Mesangial cell (primary cell): ENCODE measurements at places on chromosomes 1 and 21. TPM values are rescaled to one million over a fixed set of nuclear protein-coding genes. Genes with fewer than 3 reads are reported as not detected.

Gene CD1D
- total RNA-seq, result 0.49 and 1.3 TPM in 2 replicates

Gene GSTM5
- 1.8 TPM in 1 of 2 replicates, not detected in the other for total RNA-seq

Gene RAB7B
- 0.33 and 1.6 TPM in 2 replicates for total RNA-seq

Gene FMO1
- total RNA-seq, result not detected in 2 replicates

Gene CNR2
- not detected in 2 replicates for total RNA-seq

Gene CTSK
- total RNA-seq, result 2.0 and 8.2 TPM in 2 replicates

Gene HSPB7
- 0.13 TPM in 1 of 2 replicates, not detected in the other for total RNA-seq

Gene IL19
- not detected in 2 replicates for total RNA-seq

Gene GLIS1
- 6.7 and 12.5 TPM in 2 replicates for total RNA-seq

Gene AMY2B
- total RNA-seq, result 0.33 and 1.9 TPM in 2 replicates

Gene HIVEP3
- 4.9 and 8.5 TPM in 2 replicates for total RNA-seq

Gene OR2L8
- total RNA-seq, result not detected in 2 replicates

Gene TOR1AIP1
- 31.8 and 35.0 TPM in 2 replicates for total RNA-seq

Gene UBL4B
- not detected in 2 replicates for total RNA-seq

Gene CFAP141
- total RNA-seq, result not detected in 2 replicates

Gene PLXNA2
- 2.8 and 5.9 TPM in 2 replicates for total RNA-seq

Gene SLAMF8
- total RNA-seq, result not detected in 2 replicates

Gene NSL1
- 38.5 and 68.3 TPM in 2 replicates for total RNA-seq

Gene MYBPH
- not detected in 2 replicates for total RNA-seq

Gene MXRA8
- 154 and 651 TPM in 2 replicates for total RNA-seq

Gene PTPN14
- total RNA-seq, result 68.6 and 84.6 TPM in 2 replicates

Gene MAEL
- total RNA-seq, result 0.13 and 0.49 TPM in 2 replicates

Gene AMY1C
- total RNA-seq, result not detected in 2 replicates

Gene ST6GALNAC5
- total RNA-seq, result 1.5 and 5.6 TPM in 2 replicates

Gene TGFB2
- 66.6 and 94.8 TPM in 2 replicates for total RNA-seq

Gene FYB2
- not detected in 2 replicates for total RNA-seq

Gene FCGR3A
- not detected in 2 replicates for total RNA-seq

Gene FAAH
- total RNA-seq, result 3.1 and 10.8 TPM in 2 replicates

Gene CSF3R
- not detected in 2 replicates for total RNA-seq
